HS-5 (cell line): ENCODE measurements at places on chromosomes 1 and 21.
A peak's percentile ranks its signal among the peaks of the same experiment; 100 is the strongest.

GRCh38 chr1:93616996-93617669, 64.5 kb downstream of the BCAR3 start:
- DNase-seq = no peak

GRCh38 chr1:183580281-183580682, 10.0 kb downstream of the NCF2 start:
- no peak for DNase-seq

GRCh38 chr1:10724052-10724494, 72.4 kb downstream of the CASZ1 start:
- DNase-seq = peak; percentile 43

GRCh38 chr1:222042120-222042519, 300.2 kb upstream of the DUSP10 start:
- DNase-seq = no peak

- DNase-seq = no peak
Measured at GRCh38 chr1:195763907-195764374, 844.3 kb downstream of the KCNT2 start.

GRCh38 chr1:12627296-12627695, 9.3 kb upstream of the DHRS3 start:
- no peak for DNase-seq

DNA sequence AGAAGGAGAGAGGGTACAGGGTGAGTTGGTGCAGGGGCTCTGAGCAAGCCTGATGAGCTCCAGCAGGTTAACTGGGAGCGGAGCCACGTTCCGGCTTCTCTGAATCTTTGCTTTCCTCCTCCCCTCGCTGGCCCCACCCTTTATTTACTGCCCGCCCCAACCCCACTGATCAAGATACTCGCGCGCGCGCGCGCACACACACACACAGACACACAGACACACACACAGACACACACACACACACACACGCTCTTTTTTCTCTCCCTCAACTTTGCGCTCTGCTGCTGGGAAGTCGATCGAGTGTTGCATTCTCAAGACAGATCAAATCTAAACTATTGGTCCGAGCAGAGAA, at the start of gene GRIK1:
TSS of gene GRIK1 (minus strand) at position 73 of the 352 bp plus-strand sequence.
- no peak for DNase-seq

- DNase-seq = no peak
Measured at GRCh38 chr1:100219883-100220282, 29.8 kb downstream of the DBT start.

- no peak for DNase-seq
Measured at GRCh38 chr1:179586107-179586823, 5.4 kb upstream of the TDRD5 start.
